ENCODE measurements at places on chromosomes 6 and 20.

- DNase-seq, result no peak
These were observed 1159.1 kb upstream of the CITED2 start for GRCh38 chr6:140533526-140533925.

GRCh38 chr20:1462834-1463233 lies 3.8 kb downstream of the NSFL1C start:
- DNase-seq, result no peak

GRCh38 chr20:20864351-20865096 lies 152.1 kb upstream of the RALGAPA2 start:
- peak; percentile 25 for DNase-seq

GRCh38 chr6:142313284-142313683 lies 11.5 kb downstream of the ADGRG6 start:
- DNase-seq, result no peak

All from NCI-H2081 treated with DMSO at 0.1 percent for 48 hours (cell line).